ENCODE measurements at places on chromosomes 6 and 20. TPM values are rescaled to one million over a fixed set of nuclear protein-coding genes. Genes with fewer than 3 reads are reported as not detected.

RRAGD gene
- 103 TPM for total RNA-seq

GRCh38 chr6:113491376-113491775, 365.8 kb upstream of the MARCKS start:
- DNase-seq: no peak

C20orf141 gene
- total RNA-seq: not detected

BMP2 gene
- 5.7 TPM for total RNA-seq

GRCh38 chr6:32075781-32076180, 33.4 kb downstream of the TNXB start:
- no peak for DNase-seq

GRCh38 chr20:11995805-11996567, 78.3 kb downstream of the BTBD3 start:
- no peak for DNase-seq

CDSN gene
- total RNA-seq: not detected

DNA sequence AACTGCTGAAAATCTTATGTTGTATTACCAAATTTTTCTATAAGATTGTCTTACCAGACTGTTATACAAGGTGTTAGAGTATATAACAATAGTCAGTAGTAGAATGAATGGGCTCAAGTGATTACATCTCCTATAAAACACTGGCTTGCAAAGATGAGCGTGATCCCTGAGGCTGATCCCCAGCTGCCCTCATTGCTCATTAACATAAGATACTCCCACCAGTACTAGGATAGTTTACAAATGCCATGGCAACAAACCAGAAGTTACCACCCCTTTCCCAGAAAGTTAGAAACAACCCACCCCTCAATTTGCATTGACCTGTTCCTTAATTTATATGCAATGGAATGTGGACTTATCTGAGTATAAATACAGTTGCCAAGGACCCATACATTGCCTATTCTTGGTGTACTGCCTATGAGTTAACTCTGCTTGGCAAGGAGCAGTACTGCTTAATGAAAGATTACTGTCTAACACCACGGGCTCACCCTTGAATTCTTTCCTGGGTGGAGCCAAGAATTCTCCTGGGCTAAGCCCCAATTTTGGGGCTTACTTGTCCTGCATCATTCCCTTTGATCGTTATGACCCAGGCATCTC, 252.8 kb upstream of the CHD6 start:
- no peak for DNase-seq

GRCh38 chr6:67535946-67536345, 1099.1 kb upstream of the ADGRB3 start:
- DNase-seq: no peak

DNA sequence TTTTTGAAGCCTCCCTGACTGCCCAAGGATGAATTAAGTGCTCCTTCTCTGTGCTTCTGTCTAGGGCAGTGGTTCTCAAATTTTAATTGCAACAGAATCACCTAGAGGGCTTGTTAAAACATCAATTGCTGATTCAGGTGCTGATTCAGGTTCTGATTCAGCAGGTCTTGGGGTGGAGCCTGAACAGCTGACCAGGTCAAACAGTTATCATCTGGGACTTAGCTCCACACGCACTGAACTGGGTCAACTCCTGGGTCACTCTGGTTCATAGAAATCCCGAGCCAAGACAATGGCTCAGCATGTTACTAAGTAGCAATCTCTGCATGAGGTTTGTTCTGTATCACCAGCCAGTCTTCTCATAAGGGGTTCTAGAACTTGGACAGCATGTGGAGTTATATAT, 192.3 kb downstream of the GJA1 start:
- DNase-seq: no peak

DNA sequence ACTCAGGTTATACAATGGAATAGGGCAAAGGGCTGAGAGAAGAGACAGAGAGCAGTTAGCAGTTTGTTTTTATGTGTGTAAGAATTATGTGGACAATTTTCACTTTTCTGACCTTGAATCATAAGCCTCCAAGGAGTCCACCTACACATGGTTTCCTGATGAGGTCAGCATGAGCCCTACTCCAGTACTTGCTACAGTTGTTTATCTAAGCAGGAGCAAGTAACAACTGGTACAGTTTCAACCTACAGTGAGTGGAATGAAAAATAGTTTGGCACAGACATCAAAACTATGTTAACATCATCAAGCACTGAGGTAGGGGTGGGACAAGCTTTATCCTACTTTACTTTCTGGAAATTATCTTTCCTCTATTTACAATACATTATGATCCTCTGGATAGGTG, 426.7 kb upstream of the ID4 start:
- DNase-seq: no peak

DNA sequence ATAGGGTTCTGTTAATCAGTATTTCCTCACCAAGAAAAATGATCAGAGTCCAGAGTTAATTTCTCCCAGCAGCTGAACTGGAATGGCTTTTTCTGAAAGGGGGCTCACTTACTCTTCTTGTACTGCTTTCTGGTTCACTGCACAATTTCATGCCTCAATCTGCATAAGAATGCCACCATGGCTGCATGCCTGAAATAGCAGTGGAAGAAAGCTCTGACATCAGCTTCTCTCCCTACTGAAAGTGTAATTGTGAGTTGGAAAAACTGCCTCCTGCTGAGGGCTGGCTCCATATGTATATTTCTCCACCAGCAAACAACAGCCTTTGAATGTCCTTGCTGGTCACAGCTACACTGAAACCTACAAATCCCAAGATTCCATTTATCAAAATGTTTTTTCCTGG, 1027.2 kb upstream of the GJE1 start:
- no peak for DNase-seq

DNA sequence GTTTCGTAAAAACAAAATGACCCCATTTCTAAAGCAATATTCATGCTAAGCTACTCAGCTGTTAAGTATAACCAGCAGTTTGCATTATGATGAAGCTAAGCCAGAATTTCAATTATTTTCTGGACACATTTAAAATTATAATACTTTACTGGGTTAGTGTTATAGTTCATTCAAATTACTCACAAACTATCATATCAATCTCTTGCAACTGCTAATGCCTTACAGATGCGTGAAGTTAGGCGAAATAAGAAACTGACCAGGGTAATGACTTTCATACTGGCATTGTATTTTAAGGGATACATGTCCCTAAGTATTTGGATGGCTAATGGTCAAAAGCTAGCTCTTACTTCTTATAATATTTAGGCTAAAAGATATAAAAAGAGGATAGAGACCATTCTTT, 249.6 kb downstream of the TSHZ2 start:
- DNase-seq: no peak

ELOVL2 gene
- 55.4 TPM for total RNA-seq

- DNase-seq: no peak
Measured at GRCh38 chr6:26156850-26157250, 69.6 kb downstream of the HFE start.

DNA sequence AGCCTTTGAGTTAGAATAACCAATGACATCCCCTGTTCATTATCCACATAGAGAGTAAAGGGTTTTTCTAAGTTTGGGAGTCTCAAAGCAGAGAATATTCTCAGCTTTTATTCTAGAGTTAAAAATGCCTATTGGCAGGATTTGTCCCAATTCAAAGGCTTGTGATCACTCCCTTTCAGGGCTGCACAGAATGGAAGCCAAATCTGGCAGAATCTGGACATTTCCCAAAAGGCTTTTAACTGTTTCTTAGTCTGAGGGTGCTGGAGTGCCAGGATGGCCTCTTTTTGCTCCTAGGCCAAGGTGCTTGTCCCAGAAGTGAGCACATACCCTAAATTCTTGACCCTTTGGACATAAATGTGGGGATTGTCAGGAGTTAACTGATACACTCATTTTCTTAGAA, 556.6 kb downstream of the DOK5 start:
- DNase-seq: no peak

WFDC5 gene
- not detected for total RNA-seq

DNA sequence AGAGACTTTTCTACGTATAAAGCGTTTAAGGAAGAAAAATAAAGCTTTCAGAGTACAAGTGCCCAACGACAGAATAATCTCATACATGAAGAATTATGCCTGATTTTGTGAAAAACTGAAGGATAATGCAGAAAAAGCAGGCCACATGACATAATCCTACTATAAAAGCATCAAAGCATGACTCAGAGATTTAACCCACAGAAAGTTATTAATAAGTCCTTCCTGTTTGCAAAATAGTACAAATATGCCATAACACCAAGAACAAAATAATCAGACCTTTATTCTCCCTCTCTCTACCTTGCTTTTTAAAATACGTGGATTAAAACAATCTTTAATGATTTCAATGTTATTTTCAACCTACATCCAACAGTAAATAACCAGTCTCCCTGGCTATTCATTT, 118.6 kb upstream of the BCLAF1 start:
- no peak for DNase-seq

- DNase-seq: no peak
Measured at GRCh38 chr6:73679009-73679408, 17.0 kb upstream of the CD109 start.

RSPH4A gene
- 1.6 TPM for total RNA-seq

DNA sequence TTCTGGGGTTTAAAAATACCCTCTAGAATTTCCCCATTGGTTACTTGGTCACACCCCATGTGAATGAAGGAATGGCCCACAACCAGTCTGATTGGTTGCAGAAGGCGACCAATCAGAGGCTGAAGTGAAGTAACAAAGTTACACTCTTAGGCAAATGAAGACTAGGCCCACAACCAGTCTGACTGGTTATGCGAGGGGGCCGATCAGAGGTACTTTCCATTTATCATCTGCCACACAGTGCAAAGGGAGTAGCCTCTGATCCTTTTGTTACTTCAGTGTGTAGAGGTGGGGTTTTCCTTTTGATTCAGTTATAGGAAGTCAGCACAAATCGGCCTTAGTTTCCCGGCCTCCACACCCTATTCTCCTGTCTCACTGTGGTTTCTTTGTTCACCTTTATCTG, 61.2 kb upstream of the SGK1 start:
- DNase-seq: no peak

RPL10A gene
- total RNA-seq: 1,604 TPM

GRCh38 chr20:41956338-41957074, 338.3 kb upstream of the CHD6 start:
- no peak for DNase-seq

DNA sequence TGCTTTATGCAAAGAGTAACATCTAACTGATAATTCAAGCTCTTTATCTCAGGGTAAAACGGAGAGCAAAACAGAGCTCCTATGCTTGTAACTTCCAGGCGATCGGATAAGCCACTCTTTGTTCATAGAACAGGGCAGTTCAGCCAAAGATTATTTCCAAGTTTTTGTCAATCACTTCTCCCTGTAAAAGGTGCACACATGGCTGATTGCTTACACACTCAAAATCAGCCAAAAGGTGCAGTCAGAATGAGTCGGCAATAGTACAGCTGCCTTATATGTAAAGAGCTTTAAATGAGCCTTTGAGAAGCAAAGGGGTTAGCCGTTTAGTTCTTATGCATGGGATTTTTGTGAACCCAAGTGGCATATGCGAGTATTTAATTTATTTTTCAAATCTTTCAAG, 449.6 kb upstream of the POU3F2 start:
- DNase-seq: no peak

NCOA3 gene
- 42.0 TPM for total RNA-seq

DNA sequence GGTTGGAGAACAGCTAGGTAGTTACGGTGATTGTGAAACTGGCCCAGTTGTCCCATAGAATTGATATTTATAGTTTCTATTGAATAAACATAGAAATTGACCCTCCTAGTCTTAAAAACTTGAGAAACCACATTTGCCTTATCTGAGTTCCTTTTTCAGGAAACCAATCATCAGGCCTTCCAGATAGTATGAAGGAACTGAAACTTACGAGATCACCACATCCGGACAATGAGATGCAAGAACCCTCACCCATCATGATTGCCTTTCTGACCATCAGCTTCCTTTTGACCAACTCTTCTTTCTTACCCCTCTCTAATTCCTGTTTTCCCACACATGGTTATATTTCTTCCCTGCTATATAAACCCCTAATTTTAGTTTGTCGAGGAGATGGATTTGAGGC, 21.8 kb downstream of the SLC35F1 start:
- no peak for DNase-seq

GRCh38 chr6:20126789-20127653, 85.2 kb downstream of the MBOAT1 start:
- DNase-seq: peak; percentile 26

DNA sequence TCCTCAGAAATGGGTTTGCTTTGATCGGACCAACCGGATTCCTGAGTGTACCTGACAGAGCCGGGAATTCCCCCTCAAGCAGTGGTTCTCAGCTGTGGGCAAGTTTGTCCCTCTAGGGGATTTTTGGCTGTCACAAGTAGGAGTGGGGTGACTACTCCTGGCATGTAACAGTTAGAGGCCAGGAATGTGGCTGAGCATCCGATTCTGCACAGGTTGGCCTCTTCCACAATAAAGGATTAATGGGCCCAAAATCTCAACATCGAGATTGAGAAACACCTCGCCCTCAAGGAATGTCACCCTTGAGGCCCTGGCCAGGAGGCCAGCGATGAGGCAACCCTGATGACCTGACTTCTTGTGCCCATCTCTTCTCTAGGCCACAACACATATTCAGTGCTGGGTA, 7.9 kb downstream of the AGPAT4 start:
- DNase-seq: no peak

TMEM242 gene
- total RNA-seq: 10.2 TPM

DNA sequence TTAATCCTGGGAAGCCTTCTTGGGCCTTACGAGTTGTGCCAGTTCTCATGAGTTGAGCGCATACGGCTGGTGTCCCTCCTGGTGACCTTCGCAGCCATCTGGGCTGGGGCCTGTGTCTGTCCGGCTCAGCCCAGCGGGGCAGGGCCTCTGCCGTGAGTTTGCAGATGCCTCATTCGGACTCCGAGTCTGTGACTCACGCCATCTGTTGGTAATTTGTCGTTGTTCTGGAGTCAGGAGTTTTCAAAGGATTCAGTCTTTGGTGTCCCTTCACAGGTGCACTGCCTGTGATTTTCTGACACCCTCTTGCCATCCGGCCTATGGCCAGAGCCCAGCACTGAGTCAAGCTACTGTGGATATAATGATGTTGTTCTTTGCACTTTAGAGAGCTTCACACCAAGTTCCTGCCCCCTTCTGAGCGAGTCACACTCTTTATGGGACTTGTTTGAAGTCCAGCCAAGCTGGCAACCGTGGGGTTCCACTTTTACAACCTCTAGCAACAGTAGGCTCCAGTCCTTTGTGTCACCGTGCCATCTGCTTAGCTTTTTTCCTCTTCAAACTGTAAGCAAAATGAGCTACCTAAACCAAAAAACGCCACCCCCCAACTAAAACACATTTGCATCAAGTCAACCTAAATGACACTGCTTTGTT, 175.6 kb downstream of the AIG1 start:
- DNase-seq: no peak

Measured in frontal cortex (tissue), 4 donors.